Left lung (tissue), 14 donors: ENCODE measurements at places on chromosomes 13 and 19. TPM values are rescaled to one million over a fixed set of nuclear protein-coding genes. Genes with fewer than 3 reads are reported as not detected.

GRCh38 chr19:9700229-9700981 lies 25.5 kb upstream of the ZNF562 start:
- no peaks in the 10 kb centered on the region for H3K36me3 ChIP-seq
- H3K27ac ChIP-seq, result no peak overlapping the region
- no peaks in the 10 kb centered on the region for H3K4me1 ChIP-seq
- no peak for DNase-seq

DNA sequence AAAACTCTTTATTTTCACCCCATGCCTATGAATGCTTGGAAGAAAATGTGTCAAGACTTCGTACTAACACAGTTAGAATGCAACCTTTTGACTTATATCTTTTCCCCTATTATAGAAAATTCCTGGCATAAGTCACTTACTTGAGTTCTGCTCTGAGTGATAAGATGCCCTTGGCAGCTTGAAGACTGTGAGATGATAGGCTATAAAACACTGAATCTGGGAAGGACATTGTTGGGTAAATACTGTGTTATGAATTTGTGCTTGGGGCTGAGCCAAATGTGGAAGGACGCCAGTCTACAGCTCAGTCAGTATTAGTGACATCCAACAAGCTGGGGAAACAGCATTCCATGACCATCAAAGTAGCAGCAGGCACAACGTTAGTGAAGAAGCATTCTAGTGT lies 368.0 kb upstream of the SGCG start:
- no peaks in the 10 kb centered on the region for H3K27me3 ChIP-seq
- H3K4me1 ChIP-seq, result no peaks in the 10 kb centered on the region
- H3K27ac ChIP-seq, result no peak overlapping the region
- no peaks in the 10 kb centered on the region for H3K36me3 ChIP-seq
- H3K4me3 ChIP-seq, result no peak overlapping the region

DNA sequence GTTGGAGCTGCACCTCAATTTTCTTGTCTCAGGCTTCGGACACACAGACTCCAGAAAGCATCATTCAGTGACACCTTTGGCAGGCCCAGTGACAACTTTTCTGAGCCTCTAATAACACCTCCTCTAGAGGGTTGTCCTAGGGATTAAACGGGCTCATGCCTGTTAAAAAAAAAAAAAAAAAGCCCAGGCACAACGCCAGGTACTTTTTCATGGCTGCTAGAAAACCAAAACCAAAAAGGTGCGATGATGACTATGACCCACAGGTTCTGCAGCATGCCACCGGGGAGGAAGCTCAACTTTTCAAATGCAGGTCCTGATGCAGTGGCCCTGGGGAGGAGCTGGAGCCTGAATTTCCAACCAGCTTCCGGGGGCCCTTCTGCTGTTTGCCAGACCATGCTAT lies 184.2 kb downstream of the ABCC4 start:
- H3K36me3 ChIP-seq, result peaks cover 7% of the 10 kb centered on the region
- H3K4me1 ChIP-seq, result no peaks in the 10 kb centered on the region
- H3K4me3 ChIP-seq, result no peak overlapping the region
- H3K27ac ChIP-seq, result no peak overlapping the region

GRCh38 chr19:35154525-35155406 lies at the start of gene FXYD5:
TSS of gene FXYD5 (plus strand) at chr19:35154735. CDS start at chr19:35155551, 816 bp downstream.
- H3K4me1 ChIP-seq, result peaks cover 9% of the 10 kb centered on the region
- peak; percentile 83 for DNase-seq
- peaks cover 31% of the 10 kb centered on the region for H3K36me3 ChIP-seq
- H3K27me3 ChIP-seq, result peaks cover 8% of the 10 kb centered on the region

- no peaks in the 10 kb centered on the region for H3K4me1 ChIP-seq
- H3K27ac ChIP-seq, result no peak overlapping the region
- peak; percentile 78 for DNase-seq
- H3K36me3 ChIP-seq, result peaks cover 3% of the 10 kb centered on the region
- H3K4me3 ChIP-seq, result no peak overlapping the region
Measured at GRCh38 chr13:113802090-113802531, 43.1 kb downstream of the TMEM255B start.

GRCh38 chr19:2432131-2432848 lies 4.9 kb upstream of the TIMM13 start:
- H3K27ac ChIP-seq, result no peak overlapping the region
- peaks cover 65% of the 10 kb centered on the region for H3K36me3 ChIP-seq
- no peak overlapping the region for H3K4me3 ChIP-seq
- peaks cover 10% of the 10 kb centered on the region for H3K4me1 ChIP-seq
- no peaks in the 10 kb centered on the region for H3K27me3 ChIP-seq
- no peak for DNase-seq

DNA sequence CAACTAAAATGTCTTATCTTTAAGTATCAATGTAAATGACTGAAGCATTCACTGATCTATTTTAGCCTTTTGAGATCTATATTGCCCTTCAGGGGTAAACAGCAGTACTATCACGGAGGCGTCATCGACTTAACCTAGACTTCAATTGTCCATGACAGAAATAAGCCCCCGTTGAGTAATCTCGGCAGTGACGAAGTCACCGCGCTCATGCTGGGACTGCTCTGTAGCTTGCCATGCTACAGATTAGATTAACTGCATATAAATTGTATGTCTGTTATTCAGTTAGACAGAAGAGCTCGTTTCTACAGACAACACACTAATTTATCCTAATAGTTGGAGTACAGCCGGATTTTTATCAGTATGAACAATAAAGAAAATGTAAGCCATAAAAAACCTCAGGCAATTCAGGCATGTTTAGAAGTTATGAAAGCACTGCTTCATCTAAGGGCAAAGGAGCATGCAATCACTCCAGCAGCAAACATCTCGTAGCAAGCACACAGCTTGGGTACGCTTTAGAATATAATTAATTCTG lies 56.6 kb downstream of the TUBGCP3 start:
- DNase-seq, result peak; percentile 31
- H3K4me3 ChIP-seq, result no peak overlapping the region
- H3K27ac ChIP-seq, result no peak overlapping the region
- H3K36me3 ChIP-seq, result peaks cover 6% of the 10 kb centered on the region
- H3K27me3 ChIP-seq, result no peaks in the 10 kb centered on the region

DNA sequence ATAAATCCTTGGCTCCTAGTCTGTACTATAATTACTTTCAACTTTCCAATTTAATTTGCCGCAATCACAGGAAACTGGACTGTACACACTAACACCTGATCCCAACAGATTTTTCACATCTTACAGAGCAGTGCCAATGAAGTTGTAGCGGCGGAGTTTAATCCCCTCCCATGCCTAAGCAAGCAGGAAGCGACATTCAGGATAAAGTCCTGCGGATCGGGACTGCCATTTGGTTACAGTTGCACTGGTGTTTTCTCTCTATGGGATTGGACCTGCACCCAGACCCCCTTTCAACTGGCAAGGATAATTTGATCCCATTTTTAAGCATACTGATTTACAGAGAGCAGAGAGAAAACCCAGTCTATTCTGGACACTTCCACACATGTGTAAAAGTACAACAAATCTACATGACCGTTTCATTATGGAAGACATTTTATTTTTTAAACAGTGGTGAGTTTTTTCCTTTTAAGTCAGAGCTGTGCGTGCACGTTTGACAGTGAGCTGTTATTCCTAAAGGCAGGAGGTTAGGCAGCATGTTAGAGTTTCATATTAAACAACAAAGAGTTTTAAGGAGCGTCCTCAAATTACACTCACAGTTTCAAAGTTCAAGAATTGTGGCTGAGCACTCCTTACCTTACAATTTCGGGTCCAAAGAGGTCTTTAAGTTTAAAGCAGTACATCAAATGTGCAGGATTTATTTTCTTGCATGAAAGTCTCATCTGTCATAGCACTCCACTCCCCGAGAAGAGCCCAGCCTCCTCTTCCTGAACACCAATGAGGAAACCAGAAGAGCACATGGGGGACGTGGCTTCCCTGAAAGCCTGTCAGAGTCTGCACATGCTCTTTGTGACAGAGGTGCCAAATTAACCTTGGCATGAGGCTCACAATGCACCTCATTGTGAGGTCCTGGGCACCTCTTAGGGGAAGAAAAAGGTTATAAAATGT lies 141.6 kb upstream of the RFC3 start:
- peaks cover 31% of the 10 kb centered on the region for H3K4me1 ChIP-seq
- H3K27ac ChIP-seq, result peak overlapping the region; percentile 20
- no peaks in the 10 kb centered on the region for H3K27me3 ChIP-seq
- H3K4me3 ChIP-seq, result peak overlapping the region; percentile 28
- DNase-seq, result peak; percentile 37

GRCh38 chr13:50700664-50701305 lies 142.7 kb downstream of the DLEU7 start:
- no peak for DNase-seq
- H3K4me3 ChIP-seq, result no peak overlapping the region
- H3K36me3 ChIP-seq, result no peaks in the 10 kb centered on the region
- H3K27me3 ChIP-seq, result no peaks in the 10 kb centered on the region

F10 gene
- 6.2 TPM for total RNA-seq

ZNF66 gene
- total RNA-seq, result 3.6 TPM

CABP5 gene
- total RNA-seq, result not detected

CACNA1A gene
- total RNA-seq, result 0.31 TPM
